ENCODE measurements at places on chromosomes 12 and 14.

DNA sequence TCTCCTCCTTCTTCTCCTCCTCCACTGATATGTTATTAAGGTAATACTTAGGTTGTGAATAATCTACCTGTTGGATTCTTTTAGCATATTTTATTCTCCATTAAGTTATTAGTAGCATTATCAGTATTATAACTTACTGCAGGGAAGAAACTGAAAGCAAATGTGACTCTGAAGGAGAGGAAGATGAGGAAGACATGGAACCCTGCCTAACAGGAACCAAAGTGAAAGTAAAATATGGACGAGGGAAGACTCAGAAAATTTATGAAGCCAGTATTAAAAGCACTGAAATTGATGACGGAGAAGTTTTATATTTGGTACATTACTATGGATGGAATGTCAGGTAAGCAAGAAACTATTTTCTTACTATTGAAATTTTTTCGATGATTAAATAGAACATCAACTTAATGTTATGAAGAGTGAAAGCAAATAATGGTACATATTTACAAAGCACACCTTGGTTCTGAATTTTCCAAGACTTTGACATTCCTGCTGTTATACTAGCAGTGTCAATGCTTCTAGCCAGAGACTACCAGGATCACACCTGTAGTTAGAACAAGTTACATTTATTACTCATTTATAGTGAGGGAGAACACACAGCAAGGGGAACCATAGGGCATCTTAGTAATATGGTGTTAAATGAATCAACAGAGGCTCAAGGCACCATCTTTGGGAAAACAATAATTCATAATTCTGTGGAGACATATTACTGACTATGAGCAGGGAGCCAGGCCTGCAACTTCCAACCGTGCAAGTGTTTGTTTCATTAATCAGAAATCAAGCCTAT lies 42.0 kb upstream of the TOMM20L start:
- no peak for DNase-seq

DNA sequence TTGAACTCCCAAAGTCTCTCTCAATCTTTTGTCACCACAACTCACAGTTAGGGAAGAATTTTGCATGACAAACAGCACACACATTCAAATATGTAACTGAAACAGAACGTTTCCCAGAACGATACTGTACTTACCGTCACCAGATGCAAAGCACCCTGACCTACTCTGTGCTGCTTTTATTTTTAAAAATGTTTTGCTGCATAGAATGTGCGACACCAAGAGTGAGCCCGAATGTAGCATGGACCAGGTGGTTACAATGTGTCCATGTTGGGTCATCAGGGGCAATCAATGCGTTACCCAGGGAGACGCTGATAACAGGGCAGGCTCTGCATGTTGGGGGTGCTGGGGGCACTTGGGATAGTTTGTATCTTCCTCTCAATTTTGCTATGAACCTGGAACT lies 14.6 kb upstream of the EIF5 start:
- no peak for DNase-seq

DNA sequence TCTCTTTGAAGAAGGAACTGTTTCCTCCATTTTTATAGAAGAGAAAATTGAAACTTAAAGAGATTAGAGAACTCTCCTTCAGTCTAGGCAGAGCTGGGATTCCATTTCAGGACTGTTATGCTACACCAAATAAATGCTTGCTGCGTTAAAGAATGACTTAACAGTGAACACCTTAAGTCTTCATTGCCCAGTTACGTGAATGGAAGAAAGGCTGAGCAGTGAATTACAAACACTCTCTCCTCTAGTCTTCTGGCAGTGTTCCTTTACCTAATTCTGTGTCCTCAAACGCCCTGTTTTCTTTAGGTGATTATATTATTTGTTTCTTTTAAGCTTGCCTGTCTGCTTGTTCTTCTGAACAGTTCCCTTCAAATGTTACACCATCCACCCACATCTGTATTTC lies 59.7 kb downstream of the RCOR1 start:
- DNase-seq: no peak

- DNase-seq: no peak
Observed at GRCh38 chr14:78631551-78631950, 461.4 kb downstream of the NRXN3 start.

DNA sequence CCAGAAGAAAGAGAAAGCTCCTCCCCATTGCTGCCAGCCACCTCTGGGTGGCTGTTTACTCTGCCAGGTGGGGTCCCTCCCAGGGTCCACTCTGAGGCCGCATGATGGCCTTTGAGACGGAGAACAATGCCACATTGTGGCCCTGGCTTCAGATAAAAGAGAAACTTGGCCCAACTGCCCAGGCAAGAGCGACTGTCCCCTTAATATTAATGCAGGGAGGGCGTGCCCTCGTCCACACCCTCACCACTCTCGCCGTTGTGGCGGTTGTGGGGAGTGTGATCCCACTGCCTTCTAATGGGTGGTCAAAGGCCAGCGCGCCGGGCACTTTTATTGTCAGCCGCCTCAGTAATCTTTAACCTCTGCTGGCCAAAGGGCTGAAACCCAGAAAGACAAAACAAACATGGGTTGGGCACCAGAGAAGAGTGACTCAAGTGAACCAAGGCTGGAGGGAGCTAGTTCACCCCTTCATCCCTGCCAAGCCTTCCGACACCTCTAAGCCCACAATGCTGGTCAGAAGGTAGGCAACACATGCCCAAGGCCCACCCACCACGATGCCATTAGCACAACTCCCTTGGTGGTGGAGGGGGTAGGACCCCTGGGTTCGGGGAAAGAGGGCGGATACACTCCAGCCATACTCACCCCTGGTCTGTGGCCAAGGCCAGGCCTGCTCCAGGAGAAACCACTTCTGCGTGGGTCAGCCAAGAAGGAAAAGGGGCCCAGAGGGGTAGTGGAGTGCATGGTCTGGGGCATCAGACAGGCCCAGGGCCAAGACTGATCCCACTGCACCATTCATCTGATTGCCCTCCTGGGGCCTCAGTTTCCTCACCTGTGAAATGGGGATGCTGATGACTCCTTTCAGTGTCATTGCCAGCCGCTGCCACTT lies 44.5 kb upstream of the BCL11B start:
- no peak for DNase-seq

- no peak for DNase-seq
Observed at GRCh38 chr12:47039079-47039478, 40.3 kb upstream of the PCED1B start.

GRCh38 chr14:93304771-93305170 lies 28.1 kb downstream of the BTBD7 start:
- DNase-seq: no peak

DNA sequence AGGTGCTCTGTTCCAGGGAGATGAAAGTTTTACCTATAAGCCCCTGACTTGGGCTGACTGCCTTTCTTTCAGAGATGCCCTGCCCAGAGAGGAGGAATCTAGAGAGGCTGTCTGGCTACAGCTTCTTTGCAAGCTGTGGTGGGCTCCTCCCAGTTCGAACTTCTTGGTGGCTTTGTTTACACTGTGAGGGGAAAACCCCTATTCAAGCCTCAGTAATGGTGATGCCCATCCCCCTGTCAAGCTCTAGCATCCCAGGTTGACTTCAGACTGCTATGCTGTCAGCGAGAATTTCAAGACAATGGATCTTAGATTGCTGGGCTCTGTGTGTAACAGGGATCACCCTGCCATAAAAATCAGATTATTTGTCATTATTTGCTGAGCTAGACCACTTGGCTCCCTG lies 377.6 kb downstream of the FLRT2 start:
- DNase-seq: no peak

- no peak for DNase-seq
Observed at GRCh38 chr14:69005432-69006148, 26.5 kb upstream of the ACTN1 start.

All from renal pelvis (tissue), 12 donors.